Trophoblast cell (in vitro differentiated cells and primary cell): ENCODE measurements at places on chromosomes 1 and 21.

DNA sequence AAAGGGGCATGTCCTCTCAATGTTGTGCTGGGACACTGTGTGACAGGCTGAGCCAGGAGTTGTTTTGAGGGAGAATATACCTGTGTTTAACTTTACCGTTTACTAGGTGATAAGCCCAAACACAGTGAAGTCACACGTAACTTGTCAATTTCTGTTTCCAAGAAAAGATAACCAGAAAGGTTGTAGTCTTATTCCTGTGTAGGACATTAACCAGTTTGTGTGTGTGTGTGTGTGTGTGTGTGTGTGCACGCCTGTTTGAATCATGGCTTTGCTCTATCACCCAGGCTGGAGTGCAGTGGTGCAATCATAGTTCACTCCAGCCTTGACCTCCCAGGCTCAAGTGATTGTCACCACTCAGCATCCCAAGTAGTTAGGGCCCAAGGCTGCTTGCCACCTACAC lies 83.6 kb downstream of the MRPS6 start:
- H3K4me3 ChIP-seq: no peak overlapping the region
- no peaks in the 10 kb centered on the region for H3K4me1 ChIP-seq
- H3K27ac ChIP-seq: no peak overlapping the region
- H3K27me3 ChIP-seq: no peaks in the 10 kb centered on the region
- DNase-seq: no peak
- H3K36me3 ChIP-seq: peaks cover 3% of the 10 kb centered on the region

DNA sequence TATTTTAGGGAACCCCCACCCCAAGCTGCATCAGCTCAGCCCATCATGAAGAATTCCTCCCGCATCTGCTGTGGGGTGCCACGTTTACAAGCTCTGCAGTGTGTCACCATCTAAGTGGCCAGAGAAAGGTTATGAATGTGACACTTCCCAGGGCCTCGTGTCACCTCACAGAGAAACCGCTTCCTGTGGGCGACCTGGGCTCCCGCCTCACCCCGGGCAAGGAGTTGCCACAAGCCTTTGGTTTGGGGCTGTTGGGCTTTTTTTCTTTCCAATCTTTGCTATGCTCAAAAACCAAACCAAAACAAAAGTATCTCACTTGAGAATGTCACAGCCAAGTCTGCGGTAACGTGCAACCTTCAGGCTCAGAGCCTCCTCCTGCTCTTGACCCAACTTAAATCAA lies 82.1 kb upstream of the ARHGEF16 start:
- H3K4me1 ChIP-seq: no peaks in the 10 kb centered on the region
- no peak for DNase-seq
- no peaks in the 10 kb centered on the region for H3K27me3 ChIP-seq
- H3K4me3 ChIP-seq: no peak overlapping the region
- no peak overlapping the region for H3K27ac ChIP-seq

- DNase-seq: peak; percentile 70
- no peaks in the 10 kb centered on the region for H3K36me3 ChIP-seq
- H3K27me3 ChIP-seq: no peaks in the 10 kb centered on the region
- no peak overlapping the region for H3K4me3 ChIP-seq
Measured at GRCh38 chr1:212281590-212281989, 3.6 kb upstream of the PPP2R5A start.

DNA sequence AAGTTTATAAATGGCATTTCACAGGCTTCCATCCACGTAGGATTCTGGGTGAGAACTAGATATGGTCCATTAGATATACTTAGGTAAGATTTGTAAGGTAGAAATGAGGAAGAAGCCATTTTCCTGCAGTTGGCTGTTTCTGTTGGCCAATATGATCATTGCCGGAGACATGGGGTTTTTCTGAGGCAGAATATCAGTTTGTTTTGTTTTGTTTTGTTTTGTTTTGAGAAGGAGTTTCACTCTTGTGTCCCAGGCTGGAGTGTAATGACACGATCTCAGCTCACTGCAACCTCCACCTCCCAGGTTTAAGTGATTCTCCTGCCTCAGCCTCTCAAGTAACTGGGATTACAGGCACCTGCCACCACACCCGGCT lies 8.7 kb upstream of the EYA3 start:
- H3K36me3 ChIP-seq: no peaks in the 10 kb centered on the region
- H3K27ac ChIP-seq: no peak overlapping the region
- H3K4me3 ChIP-seq: no peak overlapping the region
- no peak for DNase-seq
- no peaks in the 10 kb centered on the region for H3K4me1 ChIP-seq
- H3K27me3 ChIP-seq: no peaks in the 10 kb centered on the region

- no peak for DNase-seq
- H3K36me3 ChIP-seq: no peaks in the 10 kb centered on the region
- no peak overlapping the region for H3K4me3 ChIP-seq
- H3K27me3 ChIP-seq: no peaks in the 10 kb centered on the region
- H3K27ac ChIP-seq: no peak overlapping the region
Measured at GRCh38 chr1:40244138-40244744, 3.5 kb upstream of the TMCO2 start.

- no peak for DNase-seq
- H3K4me1 ChIP-seq: peaks cover 3% of the 10 kb centered on the region
Measured at GRCh38 chr1:164948101-164948500, 389.1 kb downstream of the PBX1 start.

- H3K27ac ChIP-seq: no peak overlapping the region
- peaks cover 2% of the 10 kb centered on the region for H3K36me3 ChIP-seq
- no peak overlapping the region for H3K4me3 ChIP-seq
- no peaks in the 10 kb centered on the region for H3K27me3 ChIP-seq
- no peak for DNase-seq
Measured at GRCh38 chr1:150999051-150999674, 7.5 kb downstream of the MINDY1 start.

- H3K4me3 ChIP-seq: no peak overlapping the region
- no peaks in the 10 kb centered on the region for H3K4me1 ChIP-seq
- H3K36me3 ChIP-seq: peaks cover 11% of the 10 kb centered on the region
- H3K27me3 ChIP-seq: no peaks in the 10 kb centered on the region
Measured at GRCh38 chr1:39262802-39263201, 58.3 kb downstream of the MACF1 start.

- H3K36me3 ChIP-seq: no peaks in the 10 kb centered on the region
- no peak overlapping the region for H3K27ac ChIP-seq
- no peak for DNase-seq
- H3K4me3 ChIP-seq: no peak overlapping the region
- no peaks in the 10 kb centered on the region for H3K4me1 ChIP-seq
- H3K27me3 ChIP-seq: no peaks in the 10 kb centered on the region
Measured at GRCh38 chr1:68916221-68916902, 419.5 kb upstream of the DEPDC1 start.

DNA sequence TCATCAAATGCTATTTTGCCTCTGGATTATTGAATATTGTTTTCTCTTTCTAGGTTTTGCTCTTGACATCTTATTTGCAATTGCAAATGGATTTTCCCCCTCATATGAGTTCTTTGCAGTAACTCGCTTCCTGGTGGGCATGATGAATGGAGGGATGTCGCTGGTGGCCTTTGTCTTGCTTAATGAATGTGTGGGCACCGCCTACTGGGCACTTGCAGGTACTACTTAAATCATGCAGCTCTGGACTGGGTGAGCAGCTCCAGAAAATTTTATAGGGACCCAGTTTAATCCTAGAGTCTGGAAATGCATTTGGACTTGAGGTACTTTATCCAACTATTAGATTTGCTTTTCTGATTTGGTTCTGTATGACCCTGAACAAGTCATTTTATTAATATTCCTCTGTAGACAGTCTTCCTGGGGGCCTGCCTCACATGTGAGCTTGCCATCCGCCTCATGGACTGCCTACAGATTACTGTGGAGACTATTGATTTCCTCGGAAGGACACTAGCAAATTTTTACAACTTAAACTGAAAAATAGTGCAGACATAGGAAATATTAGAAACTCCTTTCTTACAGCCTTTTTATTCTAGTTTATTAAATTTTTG lies 44.5 kb downstream of the SLC22A15 start:
- H3K4me1 ChIP-seq: no peaks in the 10 kb centered on the region
- DNase-seq: peak; percentile 71
- no peak overlapping the region for H3K4me3 ChIP-seq
- H3K27ac ChIP-seq: no peak overlapping the region
- no peaks in the 10 kb centered on the region for H3K27me3 ChIP-seq

- no peak overlapping the region for H3K4me3 ChIP-seq
- no peaks in the 10 kb centered on the region for H3K4me1 ChIP-seq
- H3K27me3 ChIP-seq: no peaks in the 10 kb centered on the region
Measured at GRCh38 chr21:38244885-38245869, 11.6 kb upstream of the KCNJ15 start.

DNA sequence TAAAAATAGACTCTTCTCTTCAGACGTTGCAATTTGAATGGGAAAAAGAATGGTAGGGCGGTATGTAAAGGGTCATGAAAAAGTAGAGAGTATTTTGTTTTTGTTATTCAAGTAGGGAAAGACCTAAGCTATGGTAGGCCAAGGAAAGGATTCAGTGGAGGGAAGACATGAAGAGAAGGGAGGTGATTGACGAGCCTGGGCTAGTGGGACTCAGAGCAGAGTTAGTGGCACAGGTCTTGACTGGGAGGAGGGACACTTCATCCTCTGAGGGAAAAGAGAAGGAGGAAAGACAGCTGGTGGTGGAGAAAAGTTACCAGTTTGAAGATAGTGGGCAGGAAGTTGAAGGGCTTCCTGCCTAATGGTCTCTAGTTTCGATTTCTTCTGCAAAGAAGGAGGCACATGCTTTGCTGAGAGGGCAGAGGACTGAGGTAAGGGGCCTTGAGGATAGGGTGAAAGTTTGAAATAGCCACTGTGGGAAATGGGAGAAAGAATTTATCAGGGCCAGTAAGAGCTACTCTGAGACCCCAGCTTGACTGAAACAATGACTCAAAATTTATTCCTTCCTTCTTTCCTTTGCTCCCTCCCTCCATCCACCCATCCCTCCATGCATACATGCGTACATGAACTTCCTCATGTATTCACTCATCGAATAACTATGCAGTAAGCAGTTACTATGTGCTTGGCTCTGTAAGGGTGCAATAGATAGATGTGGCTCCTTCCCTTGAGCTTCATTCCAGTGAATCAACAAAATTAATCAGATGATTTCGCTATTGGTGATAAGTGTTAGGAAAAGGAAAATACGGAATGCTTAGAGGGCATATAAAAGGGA lies 4.2 kb downstream of the CD48 start:
- no peaks in the 10 kb centered on the region for H3K4me1 ChIP-seq
- no peaks in the 10 kb centered on the region for H3K36me3 ChIP-seq
- H3K4me3 ChIP-seq: no peak overlapping the region

- H3K4me3 ChIP-seq: no peak overlapping the region
- peaks cover under 1% of the 10 kb centered on the region for H3K4me1 ChIP-seq
- H3K27me3 ChIP-seq: no peaks in the 10 kb centered on the region
- H3K36me3 ChIP-seq: peaks cover 2% of the 10 kb centered on the region
Measured at GRCh38 chr1:233679030-233679429, 65.1 kb downstream of the KCNK1 start.

GRCh38 chr1:4407851-4408250 lies 246.6 kb upstream of the AJAP1 start:
- no peak overlapping the region for H3K4me3 ChIP-seq
- H3K36me3 ChIP-seq: no peaks in the 10 kb centered on the region
- no peak for DNase-seq
- no peaks in the 10 kb centered on the region for H3K4me1 ChIP-seq

DNA sequence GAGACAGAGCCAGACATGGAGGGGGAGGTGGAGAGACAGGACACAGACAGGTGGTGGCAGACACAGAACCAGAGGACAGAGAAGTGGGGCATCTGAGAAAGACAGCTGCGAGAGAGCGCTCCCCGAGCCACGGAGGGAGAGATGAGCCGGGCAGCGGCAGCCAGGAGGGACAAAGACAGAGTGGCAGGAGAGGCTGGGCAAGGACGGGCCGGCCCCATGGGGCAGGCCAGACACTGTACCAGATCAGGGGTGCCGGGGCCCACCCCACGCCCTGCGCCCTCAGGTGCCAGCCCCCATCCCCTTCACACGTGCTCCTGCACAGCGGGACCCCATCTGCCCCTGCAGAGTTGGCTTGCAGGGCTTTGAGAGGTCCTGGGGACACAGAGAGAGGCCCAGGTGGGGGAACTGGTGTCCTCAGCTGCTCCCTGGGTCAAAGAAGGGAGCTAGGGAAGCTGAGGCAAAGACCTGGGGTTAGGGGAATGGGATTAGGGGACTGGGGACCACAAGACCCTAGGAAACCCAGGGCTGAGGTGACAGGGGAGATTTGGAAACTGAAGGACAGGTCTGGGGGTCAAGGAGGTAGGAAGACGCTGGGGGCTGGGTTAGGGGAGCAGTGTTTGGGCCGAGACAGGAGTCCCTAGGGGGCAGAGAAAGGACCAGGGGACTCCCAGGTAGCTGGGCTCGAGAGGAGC lies 643 bp downstream of the FNDC5 start:
- H3K36me3 ChIP-seq: no peaks in the 10 kb centered on the region
- no peak overlapping the region for H3K4me3 ChIP-seq
- no peak for DNase-seq

- no peaks in the 10 kb centered on the region for H3K4me1 ChIP-seq
- no peak overlapping the region for H3K27ac ChIP-seq
- no peak for DNase-seq
- no peaks in the 10 kb centered on the region for H3K36me3 ChIP-seq
Measured at GRCh38 chr1:186812570-186812969, 16.2 kb upstream of the PLA2G4A start.

- DNase-seq: no peak
- H3K4me3 ChIP-seq: no peak overlapping the region
- H3K27ac ChIP-seq: no peak overlapping the region
- H3K4me1 ChIP-seq: no peaks in the 10 kb centered on the region
Measured at GRCh38 chr1:200520735-200521134, 99.8 kb downstream of the KIF14 start.

DNA sequence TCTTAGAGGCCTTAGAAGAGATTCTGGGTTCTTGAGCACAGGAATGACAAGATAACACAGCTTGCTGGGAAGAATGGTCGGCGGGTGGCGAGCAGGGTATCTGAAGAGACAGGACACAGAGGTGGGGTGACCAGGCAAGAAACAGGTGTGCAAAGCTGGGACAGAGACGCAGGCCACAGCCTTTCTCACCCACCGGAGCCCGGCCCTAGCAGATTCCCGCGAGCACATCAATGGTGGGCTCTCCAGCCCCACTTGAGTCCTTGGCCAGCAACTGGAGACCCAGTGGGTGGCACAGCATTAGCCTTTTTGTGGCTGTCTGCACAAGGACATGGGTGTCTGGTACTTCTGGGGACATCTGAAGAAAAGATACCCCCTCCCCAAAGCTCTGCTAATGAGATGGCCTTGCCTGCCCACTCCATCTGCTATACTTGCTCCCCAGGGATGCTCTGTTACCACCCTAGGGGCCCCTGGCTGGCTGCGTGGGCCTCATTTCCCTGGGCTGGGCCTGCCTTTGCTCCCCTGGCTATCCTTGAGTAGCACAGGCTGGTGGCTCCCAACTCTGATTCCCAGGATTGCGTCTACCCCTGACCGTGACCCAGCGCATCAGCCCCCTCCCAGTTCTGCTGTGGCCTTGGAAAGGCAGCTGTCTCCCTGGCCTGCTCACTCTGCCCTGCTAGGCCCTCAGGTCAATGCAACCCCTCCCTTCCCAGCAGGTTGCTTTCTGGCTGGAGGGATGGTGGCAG lies 127.2 kb upstream of the ADAR start:
- H3K4me1 ChIP-seq: no peaks in the 10 kb centered on the region
- no peak for DNase-seq
- no peak overlapping the region for H3K4me3 ChIP-seq
